ENCODE measurements at places on chromosomes 5 and 9.
A peak's percentile ranks its signal among the peaks of the same experiment; 100 is the strongest.

DNA sequence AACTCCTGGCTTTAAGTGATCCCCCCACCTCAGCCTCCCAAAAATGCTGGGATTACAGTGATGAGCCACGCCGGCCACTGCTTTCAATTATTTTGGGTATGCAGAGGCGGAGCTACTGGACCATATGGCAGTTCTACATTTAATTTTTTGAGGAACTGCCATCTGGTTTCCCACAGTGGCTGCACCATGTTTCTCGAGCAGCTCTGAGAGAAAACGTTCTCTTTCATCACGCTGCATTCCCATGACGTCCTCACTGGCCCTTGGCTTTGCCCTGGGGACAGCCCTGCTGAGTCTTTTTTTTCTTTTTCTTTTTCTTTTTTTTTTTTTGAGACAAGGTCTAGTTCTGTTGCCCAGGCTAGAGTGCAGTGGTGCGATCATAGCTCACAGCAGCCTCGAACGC lies 35.5 kb upstream of the GRHPR start:
- no peak for DNase-seq

- DNase-seq = no peak
These were observed 39.7 kb upstream of the BASP1 start for GRCh38 chr5:17177501-17178372.

DNA sequence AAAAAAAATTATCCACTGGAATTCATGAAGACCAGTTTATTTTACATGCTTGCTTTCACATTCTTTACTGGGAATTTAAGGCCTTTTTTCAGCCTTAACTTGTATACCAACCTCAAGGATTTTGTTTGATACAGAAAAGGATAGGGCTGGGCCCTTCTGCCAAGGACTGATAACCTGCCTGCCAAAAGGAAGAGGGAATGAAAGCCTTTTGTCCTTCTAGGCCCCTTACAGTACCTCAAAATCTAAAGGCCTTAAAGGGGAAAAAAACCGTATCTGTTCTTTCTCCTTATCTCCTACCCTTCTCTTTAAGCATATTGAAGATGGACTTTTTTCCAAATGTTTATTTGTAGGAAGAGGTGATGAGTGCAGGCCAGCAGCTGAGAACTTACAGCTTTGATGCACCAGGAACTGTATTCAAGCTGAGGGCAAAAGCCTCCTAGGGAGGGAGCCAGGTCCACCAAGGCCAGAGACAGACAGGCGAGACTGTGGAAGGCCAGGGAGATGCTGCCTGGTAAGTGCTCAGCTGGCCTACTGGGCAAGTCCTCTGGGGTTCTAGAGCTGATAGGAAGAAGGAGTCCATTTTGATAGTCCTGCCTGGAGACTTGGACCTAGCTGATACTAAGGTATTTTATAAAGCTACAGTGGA lies 31.8 kb downstream of the FAXDC2 start:
- no peak for DNase-seq

GRCh38 chr5:153489611-153490010 lies 859 bp upstream of the GRIA1 start:
- DNase-seq = no peak

- DNase-seq = no peak
These were observed 14.9 kb upstream of the NDUFB6 start for GRCh38 chr9:32587901-32588300.

GRCh38 chr5:177595991-177596774 lies 3.7 kb upstream of the B4GALT7 start:
- DNase-seq = no peak

DNA sequence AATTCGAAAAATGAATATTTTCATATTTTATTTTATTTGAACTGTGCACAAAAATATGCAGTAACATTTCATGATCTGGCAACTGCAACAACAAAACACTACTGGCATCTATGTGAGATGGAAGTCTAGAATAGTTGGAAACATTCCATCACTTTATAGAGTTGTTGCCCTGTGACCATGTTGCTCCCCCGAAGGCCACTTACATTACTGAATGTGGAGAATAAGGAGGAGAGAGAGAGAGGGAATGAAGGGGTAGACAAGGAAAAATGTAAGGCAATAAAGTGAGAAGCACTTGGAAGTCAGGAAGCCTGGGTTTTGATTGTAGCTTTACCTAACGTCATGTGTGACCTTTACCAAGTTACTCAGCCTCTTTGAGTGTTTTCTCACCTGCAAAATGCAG lies 437.2 kb upstream of the EDIL3 start:
- DNase-seq = no peak

GRCh38 chr5:139108063-139108824 lies 89.9 kb downstream of the SIL1 start:
- DNase-seq = peak; percentile 38

GRCh38 chr5:176365351-176366231 lies at the start of gene ARL10:
ARL10 (plus strand) TSS chr5:176365487; CDS start chr5:176365564, 77 bp downstream.
- no peak for DNase-seq

DNA sequence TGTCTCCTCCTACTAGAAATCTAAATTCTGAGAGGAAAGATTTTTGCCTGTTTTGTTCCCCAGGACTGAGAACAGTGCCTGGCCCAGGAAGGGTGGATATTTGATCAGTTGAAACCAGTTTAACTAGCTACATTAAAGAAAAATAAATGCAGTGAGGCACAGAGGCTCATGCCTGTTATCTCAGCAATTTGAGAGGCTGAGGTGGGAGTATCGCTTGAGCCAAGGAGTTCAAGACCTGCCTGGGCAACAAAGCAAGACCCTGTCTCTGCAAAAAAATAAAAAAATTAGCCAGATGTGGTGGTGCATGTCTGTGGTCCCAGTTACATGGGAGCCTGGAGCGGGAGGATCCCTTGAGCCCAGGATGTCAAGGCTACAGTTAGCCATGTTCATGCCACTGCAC lies 104.8 kb upstream of the CPEB4 start:
- DNase-seq = no peak

DNA sequence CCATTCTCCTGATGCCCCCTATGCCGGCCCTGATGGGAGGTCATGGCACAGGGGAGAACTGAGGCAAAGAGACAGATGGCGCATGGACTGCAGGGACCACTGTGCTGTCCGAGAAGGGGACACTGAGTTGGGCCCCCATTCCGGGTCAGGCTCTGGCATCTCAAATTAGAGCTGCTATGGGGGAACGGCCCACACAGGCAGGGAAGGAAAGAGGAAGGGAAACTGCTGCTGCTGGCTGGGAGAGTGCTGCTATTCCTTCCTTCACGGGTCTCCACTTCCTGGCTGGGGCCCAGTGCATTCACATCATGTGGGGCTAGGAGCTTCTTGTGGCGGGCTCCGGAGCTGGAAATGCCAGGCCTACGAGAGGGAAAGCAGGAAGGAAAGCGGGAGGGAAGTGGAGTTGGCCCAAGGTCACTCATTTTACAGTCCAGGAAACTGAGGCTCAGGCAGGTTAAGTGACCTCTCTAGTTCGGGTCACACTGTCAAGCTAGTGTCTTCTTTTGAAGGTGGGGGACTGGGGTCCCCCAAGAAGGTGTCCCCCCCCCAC lies 1.3 kb upstream of the CARD19 start:
- no peak for DNase-seq

- DNase-seq = no peak
These were observed 13.2 kb downstream of the DIPK1B start for GRCh38 chr9:136725612-136726011.

DNA sequence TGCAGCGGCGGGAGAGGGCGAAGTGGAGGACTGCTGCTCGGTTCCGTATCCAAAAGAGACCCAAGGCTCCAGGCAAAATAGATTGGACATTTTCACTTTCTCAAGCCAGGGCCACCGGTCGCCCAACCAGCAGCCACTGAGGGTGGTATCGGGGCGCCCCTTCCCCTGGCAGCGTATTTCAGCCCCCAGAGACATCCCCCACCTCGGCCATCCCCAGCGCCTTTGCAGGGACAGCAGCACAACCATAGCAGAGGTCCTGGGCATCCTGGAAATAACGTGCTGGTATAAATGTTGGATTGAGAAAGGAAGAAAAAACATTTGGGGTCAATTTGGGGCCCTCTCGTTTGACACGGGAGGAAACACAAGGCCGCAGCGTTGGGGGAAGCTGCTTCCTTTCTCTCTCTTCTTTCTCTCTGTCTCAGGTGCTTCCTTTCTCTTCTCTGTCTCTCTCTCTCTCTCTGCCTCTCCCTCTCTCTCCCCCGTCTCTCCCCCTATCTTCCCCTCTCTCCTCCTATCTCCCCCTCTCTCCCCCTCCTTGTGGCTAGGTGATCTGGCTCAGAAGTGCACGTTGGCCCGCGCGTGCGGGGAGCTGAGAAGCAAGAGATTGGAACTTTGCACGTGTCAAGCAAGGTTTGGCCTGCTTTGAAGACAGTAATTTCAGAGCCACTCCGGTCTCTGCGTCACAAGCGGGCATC lies 624 bp upstream of the RETREG1 start:
- DNase-seq = no peak

DNA sequence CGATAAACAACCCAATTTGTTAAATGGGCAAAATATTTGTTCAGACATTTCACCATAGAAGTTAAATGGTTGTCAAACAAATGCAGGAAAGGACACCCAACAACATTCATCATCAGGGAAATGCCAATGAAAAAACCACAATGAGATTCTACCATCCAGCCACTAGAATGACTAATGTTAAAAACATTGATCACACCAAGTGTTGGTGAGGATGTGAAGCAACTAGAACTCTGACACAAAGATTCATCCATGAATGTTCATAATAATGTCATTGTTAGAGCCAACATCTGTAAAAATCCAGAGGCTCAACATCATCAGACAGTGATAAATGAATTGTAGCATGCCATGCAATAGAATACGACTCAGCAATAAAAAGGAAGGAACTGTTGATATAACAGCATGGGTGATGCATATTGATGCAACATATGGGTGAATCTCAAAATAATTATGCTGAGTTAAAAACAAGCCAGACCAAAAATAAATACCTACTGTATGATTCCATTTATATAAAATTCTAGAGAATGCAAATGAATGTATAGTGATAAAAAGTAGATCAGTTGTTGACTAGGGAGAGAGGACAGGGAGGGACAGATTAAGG lies 55.9 kb upstream of the UNC5A start:
- no peak for DNase-seq

- no peak for DNase-seq
These were observed 29.7 kb downstream of the GRIA1 start for GRCh38 chr5:153520137-153520536.

DNA sequence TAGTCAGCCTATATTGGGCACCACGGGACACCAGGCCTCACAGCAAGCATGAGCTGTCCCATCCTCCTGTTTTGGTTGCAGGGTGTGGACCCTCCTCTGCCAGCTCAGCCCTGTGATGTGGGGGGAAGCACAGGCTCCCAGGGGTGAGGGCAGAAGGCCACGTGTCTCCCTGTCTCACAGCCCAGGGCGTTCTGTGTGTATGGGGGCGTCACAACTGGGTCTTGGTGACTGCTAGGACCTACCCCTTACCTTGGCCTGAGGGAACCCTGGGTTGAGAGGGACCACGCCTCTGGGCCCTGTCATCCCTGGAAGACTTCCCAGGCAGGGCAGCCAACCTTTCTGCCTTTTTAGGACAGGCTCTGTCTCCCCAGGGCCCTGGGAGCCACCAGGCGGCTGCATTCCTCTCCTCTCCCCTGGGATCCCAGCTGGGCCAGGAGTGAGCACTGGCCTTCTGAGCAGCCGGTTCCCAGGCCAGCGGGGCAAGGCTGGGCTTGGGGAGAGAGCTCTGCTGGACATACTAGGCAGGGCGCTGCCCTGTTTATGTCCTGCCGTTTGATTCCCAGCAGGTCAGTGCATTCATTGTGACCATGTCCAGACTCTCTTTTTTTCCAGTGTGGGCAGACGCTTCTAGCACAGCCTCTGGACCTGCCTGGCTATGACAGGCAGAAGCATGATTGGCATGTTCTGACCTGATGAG lies 97.4 kb downstream of the DAB2IP start:
- DNase-seq = no peak

DNA sequence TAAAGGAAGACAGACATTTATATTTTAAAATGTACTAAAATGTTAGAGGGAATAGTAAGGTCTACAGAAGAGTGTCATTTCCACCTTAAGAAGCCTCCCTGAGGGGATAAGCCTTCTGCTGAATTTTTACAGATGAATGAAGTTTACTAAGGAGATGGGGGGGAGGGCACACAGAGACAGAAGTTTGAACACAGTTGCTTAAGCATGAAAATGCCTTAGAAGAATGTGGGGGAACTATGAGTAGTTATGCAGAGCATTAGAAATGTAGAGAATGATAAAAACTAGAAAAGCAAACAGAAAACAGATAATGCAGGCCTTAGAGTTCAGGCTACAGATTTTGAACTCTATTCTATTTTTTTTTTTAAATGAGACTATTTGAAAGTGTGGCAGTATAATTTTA lies 232.2 kb upstream of the VLDLR start:
- no peak for DNase-seq

GRCh38 chr9:99565203-99565602 lies 256.5 kb upstream of the NR4A3 start:
- DNase-seq = no peak

GRCh38 chr5:159915904-159916840 lies at the start of gene ADRA1B:
ADRA1B (plus strand) TSS chr5:159916482; CDS start chr5:159916906, 424 bp downstream.
- peak; percentile 39 for DNase-seq

DNA sequence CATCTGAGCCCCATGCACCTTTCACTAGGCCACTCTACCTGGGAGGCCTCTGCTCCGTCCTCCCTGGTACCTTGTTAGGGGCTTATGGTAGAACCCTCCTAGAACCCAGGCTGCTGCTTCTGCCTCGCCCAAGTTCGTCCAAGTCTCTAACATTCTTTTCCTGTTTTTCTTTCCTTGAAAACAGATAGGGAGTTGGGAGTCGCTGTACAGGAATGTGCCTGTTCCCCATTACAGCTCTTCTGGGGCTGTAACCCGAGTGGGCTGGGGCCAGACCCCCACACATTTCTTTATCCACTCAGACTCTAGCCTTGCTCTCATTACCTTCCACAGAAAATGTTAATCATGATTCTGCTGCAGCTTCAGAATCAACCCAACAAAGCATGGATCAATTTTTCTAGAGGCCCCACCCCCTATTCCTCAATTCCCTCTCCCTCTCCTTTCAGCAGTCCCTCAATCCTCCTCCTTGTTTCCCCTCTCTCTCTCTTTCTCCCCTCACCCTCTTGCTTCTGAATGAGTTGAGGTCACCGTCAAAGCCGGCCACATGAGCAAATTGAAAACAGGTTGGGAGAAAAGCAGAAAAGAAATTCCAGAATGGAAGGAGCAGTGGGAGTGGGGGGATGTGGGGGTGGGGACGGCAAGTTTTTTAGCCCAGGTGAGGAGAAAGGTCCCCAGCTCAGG lies 193.8 kb upstream of the TRIM32 start:
- DNase-seq = no peak

DNA sequence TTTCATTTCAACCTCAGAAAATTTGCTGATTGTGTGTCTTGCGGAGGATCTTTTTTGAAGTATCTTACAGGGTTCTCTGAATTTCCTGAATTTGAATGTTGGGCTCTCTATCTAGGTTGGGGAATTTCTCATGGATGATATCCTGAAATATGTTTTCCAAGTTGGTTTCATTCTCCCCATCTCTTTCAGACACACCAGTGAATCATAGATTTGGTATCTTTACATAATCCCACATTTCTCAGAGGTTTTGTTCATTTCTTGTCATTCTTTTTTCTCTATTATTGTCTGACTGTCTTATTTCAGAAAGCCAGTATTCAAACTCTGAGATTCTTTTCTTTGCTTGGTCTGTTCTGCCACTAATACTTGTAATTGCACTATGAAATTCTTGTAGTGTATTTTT lies 456.9 kb downstream of the PRELID2 start:
- no peak for DNase-seq

GRCh38 chr5:14265570-14265969 lies 122.4 kb downstream of the TRIO start:
- no peak for DNase-seq
